ENCODE measurements at places on chromosomes 2 and 18.

DNA sequence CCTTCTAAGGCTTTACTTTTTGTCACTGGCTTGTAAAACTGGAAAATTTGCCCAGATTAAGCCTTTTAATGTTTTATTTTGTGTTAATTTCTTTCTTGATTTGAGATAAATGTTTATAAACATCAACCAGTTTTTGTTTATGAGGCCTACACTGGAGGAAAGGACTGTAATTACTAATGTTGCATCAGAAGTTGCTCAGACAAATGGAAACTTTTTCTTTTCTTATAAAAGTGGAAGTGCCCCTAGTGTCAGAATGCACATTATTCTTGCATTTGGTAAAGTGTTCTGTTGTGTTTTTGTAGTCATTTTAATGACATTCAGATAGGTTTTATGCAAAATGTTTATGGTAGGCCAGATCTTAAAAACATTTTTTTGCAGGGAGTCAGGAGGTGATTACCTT, 25.3 kb downstream of the LCLAT1 start:
- DNase-seq = no peak

DNA sequence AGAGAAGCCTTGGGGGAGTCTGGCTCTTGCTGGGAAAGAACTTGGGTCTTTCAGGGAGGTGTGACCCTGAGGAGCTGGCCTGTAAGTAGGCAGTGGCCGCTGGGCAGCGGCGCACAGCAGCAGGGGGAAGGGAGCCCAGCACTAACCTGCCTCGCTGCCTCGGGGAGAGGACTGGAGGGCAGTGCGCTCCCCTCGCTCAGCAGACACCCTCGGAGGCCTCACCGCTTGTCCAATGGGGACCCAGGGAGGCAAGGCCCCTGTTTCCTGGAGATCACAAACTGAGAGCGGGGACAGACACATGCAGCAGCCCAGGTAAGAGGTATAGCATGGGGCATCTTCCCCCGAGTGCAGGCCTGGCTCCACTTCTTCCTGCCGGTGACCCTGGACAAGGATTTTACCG, 3.3 kb downstream of the DNMT3A start:
- DNase-seq = no peak

GRCh38 chr2:218229239-218229638, 12.2 kb downstream of the ARPC2 start:
- peak; percentile 47 for DNase-seq

GRCh38 chr18:9762526-9762925, 54.4 kb downstream of the RAB31 start:
- no peak for DNase-seq

- no peak for DNase-seq
These were observed 105.7 kb downstream of the RDH14 start for GRCh38 chr2:18454692-18455235.

DNA sequence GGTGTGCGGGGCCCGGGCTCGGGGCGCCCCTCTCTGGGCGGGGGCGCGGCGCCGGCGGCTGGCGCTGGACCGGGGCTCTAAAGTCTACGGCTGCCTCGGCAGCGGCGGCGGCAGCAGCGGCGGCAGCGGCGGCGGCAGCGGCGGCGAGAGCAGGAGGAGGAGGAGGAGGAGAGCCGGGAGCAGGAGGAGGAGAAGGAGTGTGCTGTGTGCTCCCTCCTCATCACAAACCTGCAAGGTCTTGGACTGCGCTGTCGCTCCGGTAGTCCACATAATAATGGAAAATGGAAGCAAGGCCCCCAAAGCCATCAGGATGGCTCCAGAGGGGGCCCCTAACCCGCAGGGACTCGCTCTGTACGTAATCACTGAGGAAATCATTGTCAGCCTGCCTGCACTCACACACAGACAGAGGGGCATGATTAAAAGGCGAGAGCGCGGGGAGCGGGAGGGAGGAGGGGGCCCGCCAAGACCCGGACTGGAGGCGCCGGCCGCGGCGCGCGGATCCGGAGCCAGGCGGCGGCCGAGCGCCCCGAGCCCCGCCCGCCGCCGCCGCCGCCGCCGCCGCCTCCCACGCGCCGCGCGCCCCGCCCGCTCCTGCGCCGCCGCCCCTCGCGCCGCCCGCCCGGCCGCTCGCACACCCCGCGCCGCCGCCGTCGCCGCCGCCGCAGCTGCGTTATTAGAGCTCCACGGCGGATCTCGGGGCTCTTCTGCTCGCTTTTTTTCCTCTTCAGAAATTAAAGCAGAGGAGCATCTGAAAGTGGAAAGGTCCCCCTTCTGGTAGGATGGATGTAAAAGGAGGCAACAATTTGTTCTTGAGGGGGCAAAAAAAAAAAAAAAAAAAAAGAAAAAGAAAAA, at the start of gene ZNF521:
ZNF521 (minus strand) TSS at position 390 of the 852 bp plus-strand sequence. CDS start 1,220 bp downstream, outside the sequence.
- DNase-seq = peak; percentile 26

GRCh38 chr2:178553047-178553446, 72.8 kb downstream of the PLEKHA3 start:
- DNase-seq = no peak

DNA sequence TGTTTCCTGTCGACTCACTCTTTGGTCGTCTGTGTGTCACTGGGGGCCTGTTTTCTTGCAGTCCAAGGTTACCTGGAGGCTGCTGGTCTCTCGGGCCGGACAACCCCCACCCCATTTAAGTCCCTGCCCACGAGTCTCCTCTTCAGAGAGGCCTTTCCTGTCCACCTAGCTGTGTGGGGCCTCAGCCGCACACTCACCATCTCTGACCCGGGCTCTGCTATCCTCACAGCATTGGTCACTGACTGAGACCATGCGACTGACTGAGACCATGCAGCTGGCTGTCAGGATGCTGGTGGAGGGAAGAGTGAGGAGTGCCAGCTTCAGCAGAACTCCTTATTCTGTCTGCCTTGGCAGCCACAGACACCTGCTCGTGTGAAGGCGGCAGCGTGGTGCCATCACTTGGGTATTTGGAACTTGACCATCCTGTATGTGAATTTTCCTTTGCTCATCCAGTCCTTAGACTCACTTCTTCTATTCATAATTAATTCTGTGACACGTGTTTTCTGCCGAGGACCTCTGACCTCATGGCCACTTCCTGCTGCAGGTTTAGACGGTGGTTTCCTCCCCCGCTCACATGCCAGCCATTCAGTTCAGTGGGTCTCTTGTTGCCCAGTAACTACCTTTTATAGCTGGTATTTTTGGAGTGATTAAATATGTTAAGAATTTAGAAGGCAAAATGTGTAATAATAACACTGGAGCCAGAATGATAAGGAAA, 47.5 kb upstream of the ASB1 start:
- peak; percentile 10 for DNase-seq

DNA sequence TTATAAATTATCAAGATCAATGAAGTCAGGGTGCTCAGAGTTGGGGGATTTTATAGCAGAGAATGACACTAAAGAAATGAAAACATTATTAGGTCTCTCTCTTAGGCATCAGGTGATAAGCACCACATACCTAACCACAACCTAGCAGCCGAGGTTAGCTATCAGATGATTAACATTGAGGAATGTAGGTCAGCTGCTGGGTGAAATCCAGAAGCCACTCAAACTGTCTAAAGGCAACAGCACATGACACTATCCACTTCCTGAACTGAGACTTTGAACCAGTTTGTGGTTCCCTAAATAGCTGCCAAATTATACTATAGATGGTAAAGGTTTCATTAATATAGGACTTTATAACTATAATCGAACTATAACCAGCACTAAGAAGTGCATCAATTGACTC, 4.7 kb downstream of the EPG5 start:
- peak; percentile 39 for DNase-seq

DNA sequence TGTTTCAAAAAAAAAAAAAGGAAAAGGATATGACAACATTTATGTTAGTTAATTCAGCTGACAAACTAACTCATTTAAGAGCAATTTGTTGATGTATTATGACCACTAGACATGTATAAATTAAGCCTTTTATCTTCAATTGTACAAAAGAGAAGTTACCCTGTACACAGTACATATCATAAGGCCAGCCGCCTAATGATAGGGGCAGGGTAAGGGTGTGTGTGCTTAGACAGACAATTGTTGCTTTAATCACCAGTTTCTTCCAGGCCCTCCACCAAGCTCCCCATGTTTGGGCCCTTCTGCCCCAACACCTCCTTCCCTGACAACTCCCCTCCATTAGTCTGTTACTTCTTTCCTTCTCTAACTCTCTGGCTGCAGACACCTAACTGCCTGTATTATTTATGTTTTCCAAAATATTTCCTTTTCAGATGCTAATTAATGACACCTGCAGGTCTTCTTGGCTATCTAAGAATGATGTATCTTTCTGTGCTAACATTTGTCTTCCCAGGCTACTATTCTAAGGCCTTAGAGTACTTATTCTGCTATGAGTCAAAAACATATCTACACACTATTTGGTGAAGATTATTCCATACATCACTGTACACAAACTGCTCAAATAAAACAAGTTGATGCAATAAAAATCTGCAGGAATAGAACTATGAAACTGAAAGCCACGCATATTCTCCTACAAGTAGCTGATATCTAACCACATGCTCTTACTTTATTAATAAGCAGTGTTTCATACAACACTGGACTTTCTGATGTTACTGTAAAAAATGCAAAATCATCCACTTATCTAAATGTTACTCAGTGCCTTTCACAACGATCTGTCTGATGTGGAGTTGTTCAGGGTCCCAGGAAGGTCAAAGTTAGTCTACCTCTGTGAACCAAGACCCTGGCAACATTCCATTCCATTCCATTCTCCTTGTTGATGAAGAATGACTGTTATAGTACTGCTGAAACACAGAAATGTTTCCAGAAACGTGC, 26.4 kb downstream of the TMEM131 start:
- no peak for DNase-seq

All from stimulated activated CD4-positive, alpha-beta T cell treated with anti-CD3 and anti-CD28 coated beads, Interleukin-1b, Interleukin-23, amount 100 ng/mL, for 48 hours (primary cell).